ENCODE measurements at places on chromosomes 7 and 10.

- DNase-seq, result no peak
Observed at GRCh38 chr10:114166043-114166442, 8.0 kb downstream of the CCDC186 start.

GRCh38 chr10:93088466-93088865 lies 14.8 kb downstream of the CYP26A1 start:
- DNase-seq, result no peak

DNA sequence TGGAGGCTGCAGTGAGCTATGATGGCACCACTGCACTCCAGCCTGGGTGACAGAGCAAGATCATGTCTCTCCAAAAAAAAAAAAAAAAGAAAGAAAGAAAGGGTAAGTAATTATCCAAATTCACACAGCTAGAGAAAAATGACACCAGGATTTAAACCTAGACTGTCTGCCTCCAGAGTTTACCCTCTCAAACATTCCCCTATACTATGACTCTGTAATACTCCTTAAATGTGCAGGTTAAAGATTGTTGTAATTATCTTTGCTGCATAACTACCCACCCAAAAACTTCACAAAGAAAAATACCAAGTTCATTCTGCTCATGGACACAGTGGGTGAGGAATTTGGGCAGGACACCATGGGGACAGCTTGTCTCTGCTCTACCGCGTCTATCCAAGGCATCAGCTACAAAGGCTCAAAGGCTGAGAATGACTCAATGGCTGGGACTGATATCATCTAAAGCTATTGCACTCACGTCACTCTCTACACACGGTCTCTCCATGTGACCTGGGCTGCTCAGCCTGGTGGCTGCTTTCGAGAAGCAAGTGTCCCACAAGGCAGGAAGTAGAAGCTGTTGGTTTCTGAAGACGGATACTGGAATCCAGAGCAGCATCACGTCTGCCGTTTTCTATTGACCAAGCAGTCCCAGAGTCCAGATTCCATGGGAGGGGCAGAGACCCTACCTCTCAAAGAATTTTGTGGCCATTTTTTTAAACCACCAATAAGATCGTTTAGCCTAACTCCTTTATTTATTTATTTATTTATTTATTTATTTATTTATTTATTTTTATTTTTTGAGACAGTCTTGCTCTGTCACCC lies 185.7 kb upstream of the AUTS2 start:
- DNase-seq, result no peak

GRCh38 chr10:122162671-122163173 lies 108.4 kb upstream of the BTBD16 start:
- DNase-seq, result no peak

GRCh38 chr10:89888321-89889070 lies 187.1 kb downstream of the KIF20B start:
- DNase-seq, result no peak

DNA sequence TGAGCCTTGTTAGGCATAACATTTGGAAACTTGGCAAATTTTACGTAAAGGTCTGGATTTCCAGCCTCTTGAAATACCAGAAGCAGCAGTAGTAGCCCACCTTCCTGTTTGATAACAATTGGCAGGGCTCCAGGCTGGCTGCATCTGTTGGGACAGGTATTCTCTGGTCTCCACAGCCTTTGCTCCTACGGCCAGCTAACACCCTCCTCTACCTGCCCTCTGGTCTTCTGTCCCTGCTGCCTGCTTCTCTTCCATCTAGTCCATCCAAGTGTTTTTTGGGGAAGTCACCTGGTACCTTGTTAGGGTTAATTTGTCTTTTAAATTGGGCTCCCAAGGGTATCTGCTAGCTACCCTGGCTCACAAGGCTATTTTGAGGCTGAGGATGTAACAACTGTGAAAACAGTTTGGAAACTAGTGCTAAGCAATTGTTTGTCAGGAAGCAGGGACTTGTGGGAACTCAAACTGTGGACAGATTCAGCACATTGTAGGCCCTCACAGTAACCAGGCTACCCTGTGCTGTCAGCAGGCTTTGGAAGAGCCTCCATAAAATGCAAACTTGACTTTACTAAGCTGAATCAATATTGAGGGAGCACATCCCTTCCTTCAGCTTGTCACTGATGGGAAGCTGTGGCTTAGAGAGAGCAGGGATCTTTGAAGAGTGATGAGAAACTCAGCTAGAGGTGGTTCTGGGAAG lies 8.5 kb downstream of the RPS24 start:
- DNase-seq, result no peak

- peak; percentile 22 for DNase-seq
Observed at GRCh38 chr10:122331615-122332446, 42.7 kb upstream of the PLEKHA1 start.

- no peak for DNase-seq
Observed at GRCh38 chr7:108280136-108280535, 150.0 kb upstream of the LAMB4 start.

- DNase-seq, result peak; percentile 44
Observed at GRCh38 chr7:88289564-88290025, 17.1 kb downstream of the STEAP4 start.

DNA sequence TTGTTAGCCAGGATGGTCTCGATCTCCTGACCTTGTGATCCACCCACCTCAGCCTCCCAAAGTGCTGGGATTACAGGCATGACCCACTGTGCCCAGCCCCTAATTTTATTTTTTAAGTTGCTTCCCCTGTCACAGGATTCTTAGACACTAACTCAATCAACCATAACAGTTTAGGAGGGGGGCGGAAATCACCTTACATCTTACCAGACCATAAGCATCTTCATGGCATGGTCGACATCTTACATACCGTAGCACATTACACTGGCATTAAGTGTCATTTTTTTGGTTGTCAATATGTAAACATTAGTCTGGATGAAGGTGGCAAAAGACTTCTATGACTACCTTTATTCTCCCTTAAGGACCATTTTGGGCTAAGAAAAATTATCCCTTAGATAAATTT lies 95.6 kb downstream of the TRIM24 start:
- no peak for DNase-seq

GRCh38 chr7:76372984-76373833 lies 14.4 kb upstream of the YWHAG start:
- DNase-seq, result peak; percentile 81

DNA sequence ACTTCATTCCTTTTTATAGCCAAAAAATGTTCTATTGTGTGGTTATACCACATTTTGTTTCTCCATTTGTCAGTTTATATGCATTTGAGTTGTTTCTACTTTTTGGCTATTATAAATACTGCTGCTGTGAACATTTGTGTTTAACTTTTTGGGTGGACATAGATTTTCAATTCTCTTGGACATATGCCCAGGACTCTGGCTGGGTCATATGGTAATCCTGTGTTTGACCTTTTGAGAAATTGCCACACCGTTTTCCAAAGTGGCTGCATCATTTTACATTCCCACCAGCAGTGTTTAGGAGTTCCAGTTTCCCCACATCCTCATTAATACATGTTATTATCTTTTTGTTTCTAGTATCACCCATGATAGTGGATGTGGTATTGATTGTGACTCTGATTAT lies 39.4 kb downstream of the CSGALNACT2 start:
- DNase-seq, result no peak

DNA sequence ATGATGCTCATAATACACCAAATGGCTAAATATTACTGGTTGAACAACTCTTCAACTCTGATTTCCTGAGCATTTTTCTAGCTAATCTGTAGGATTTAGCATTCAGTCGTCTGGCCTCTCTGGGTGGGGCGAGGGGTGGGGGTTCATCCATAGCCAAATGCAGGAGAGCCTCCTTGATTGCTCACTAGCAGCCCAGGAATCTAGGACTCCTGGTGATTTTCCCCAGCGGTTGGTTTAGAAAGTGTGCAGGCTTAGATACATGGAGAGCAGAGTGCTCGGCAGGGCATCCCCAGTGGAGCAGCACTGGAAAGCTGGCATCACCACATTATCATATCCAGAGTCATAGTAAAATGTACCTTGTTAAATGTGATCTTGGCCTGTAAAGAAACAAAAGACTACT lies 136.1 kb downstream of the DYNC1I1 start:
- no peak for DNase-seq

DNA sequence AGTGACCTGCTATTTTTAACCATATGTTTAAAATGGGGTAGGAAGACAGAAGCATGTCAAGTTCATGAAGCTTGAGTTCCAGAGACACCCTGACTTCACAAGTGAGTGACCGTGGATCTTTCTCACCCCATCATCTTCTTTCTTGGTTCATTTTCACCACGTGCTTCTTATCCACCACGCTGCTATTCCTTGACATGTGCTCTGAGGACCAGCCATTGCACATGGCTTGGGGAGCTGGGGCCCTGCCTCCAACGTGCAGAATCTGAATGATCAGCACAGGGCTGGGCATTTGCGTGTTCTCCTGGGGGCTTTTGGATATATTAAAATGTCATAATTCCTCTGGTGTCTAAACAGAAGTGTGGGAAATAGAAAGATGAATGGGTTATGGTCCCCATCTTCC lies 25.0 kb upstream of the GTPBP4 start:
- no peak for DNase-seq
